ENCODE measurements at places on chromosomes 5 and 9.
A peak's percentile ranks its signal among the peaks of the same experiment; 100 is the strongest.

- peak; percentile 59 for DNase-seq
Measured at GRCh38 chr9:121652021-121652837, 795 bp downstream of the DAB2IP start.

GRCh38 chr5:112064271-112064701 lies 307.3 kb upstream of the NREP start:
- no peak for DNase-seq

- DNase-seq, result peak; percentile 37
Measured at GRCh38 chr5:134267366-134268018, 41.6 kb upstream of the PPP2CA start.

DNA sequence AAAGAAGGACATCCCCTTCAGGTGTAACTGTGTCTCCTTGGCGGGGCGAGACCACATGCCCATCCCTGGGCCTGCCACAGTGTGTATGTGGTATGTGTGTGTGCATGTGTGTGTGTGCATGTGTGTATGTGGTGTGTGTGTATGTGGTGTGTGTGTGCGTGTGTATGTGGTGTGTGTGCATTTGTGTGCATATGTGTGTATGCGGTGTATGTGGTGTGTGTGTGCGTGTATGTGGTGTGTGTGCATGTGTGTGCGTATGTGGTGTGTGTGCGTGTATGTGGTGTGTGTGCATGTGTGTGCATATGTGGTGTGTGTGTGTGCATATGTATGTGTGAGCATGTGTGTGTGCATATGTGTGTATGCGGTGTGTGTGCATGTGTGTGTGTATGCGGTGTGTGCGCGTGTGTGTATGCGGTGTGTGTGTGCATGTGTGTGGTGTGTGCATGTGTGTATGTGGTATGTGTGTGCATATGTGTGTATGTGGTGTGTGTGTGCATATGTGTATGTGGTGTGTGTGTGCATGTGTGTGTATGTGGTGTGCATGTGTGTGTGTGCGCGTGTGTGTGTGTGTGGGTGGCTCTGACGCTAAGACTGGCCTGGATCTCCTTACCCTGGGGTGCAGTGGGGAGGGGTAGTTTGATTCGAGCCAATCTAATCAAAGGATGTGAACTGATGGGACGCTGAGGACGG lies 107.9 kb upstream of the RAPGEF1 start:
- DNase-seq, result no peak

DNA sequence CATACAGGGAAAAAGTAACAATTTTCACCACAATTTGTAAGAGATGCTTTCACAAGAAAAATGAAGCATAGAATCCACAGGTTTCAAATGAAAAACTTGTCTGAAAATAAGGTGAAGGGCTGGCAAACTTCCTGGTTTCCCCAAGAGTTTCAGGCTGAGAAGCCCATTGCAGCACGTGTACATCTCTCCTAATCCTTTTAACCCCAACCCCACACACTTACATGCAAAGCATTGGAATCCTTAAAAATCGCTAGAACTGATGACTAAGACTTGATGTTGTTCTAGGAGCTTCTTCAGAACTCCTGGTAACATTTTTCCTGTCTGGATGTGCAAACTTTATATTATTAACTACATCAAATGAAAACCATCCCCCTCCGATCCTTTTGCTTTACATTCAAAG lies 317.8 kb upstream of the RGMB start:
- DNase-seq, result peak; percentile 41

GRCh38 chr9:122372856-122373845 lies 2.3 kb downstream of the PTGS1 start:
- DNase-seq, result no peak

DNA sequence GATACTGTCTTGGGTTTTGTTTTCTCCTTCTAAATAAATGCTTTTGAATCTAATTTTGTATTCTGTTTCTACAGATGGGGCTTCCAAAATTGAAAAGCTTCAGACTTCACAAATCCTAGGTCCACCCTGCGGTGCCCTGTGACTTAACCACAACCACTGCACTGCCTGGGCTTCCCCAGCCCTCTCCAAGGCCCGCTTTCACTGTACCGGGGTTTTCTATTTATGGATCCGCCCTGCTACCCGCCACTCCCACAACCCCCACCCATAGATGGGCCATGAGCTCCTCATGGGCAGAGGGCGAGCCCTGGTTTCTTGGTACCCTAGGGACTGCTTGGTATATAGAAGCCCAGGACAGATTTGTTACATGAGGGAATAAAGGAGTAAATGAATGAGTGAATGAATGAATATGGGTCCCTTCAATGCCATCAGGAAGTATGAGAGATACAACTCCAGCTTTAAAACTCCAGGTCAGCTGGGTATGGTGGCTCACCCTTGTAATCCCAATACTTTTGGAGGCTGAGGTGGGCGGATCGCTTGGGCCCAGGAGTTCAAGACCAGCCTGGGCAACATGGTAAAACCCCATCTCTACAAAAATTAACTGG lies 39.8 kb upstream of the NEK6 start:
- no peak for DNase-seq

- DNase-seq, result peak; percentile 65
Measured at GRCh38 chr9:137435980-137436760, 5.0 kb downstream of the ENTPD8 start.

DNA sequence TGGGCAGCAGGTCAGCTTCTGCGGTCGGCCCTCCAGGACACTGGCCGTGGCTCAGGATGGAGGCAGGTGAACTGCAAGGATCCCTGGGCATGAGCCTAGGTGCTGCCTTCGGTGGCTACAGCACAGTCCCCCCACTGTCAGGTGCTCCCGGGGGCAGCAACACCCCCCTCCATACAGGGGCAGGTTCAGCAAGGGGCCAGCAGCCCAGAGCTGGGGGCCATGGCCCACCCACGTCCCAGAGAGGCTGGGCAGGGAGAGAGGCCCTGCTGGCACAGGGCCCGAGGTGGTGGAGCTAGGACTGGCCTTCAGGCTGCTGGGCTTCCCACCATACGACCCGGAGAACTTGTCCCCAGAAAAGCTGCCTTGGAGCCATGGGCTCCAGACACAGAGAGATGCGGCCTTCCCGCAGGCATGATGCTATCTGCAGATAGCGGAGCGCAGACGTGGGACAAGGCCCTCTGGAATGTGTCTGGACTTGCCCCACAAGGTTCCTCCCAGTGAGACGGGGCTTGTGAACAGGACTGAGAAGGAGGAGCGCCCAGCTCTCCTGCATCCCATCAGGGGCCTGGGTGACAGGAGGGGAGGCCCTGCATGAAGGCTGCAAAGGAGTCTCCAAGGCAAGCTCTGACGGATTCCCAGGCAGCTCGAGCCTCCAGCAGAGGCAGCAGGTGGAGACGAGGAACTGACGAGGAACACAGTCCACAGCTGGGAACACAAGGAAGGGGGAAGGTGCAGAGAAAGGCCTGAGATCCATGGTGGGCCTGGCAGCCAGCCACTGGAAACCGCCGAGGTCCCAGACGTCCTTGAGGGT lies 111.1 kb downstream of the VAV2 start:
- peak; percentile 84 for DNase-seq

- DNase-seq, result peak; percentile 6
Measured at GRCh38 chr5:115977096-115977495, 14.8 kb downstream of the LVRN start.

GRCh38 chr5:125847561-125847960 lies 575.6 kb upstream of the GRAMD2B start:
- DNase-seq, result no peak

- DNase-seq, result peak; percentile 5
Measured at GRCh38 chr5:144273232-144274027, 102.8 kb downstream of the KCTD16 start.

GRCh38 chr5:133828722-133829121 lies 139.7 kb downstream of the C5orf15 start:
- DNase-seq, result no peak

DNA sequence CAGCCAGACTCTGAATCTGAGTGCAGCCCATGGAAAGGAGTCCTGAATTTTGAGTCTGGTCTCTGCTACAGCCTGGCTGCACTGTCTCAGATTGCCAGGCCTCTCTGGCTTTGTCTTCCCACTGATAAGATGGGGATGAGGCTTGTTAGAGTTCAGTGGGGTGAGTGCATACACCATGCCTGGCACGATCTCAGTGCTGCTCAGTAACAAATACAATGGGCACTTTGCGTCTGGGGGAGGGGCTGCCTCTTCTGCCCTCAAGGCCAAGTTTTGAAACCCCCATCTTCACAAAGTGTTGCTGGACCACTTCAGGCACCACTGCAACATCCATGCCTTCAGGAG lies 49.0 kb downstream of the PPARGC1B start:
- DNase-seq, result no peak

GRCh38 chr9:119278171-119278570 lies 91.1 kb downstream of the BRINP1 start:
- DNase-seq, result no peak

DNA sequence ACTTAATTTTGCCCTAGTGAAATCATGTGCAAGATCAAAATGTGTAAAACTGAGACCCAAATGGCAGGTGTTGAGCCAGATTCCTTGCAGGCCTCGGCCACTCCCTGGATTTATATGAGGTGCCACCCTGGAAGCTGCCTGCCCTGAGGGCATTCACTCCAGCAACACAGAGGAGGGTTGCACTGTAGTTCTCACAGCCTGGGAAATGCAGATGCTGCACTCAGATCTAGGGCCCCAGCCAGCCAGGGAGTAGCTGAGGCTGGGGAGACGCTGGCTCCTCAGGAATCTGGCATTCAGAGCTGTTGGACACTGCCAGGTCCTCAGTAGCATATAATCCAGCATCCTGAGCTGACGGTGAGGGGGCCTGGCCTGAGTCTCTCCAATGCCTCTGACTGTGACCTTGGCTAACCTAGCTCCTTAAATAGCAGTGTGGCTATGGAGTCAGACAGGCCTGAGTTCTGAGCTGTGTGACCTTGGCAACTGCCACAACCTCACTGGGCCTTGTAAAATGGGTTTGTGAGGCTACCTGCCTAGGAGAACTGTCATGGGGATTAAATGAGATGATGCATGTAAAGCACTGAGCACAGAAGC lies 8.7 kb downstream of the KCNMB1 start:
- DNase-seq, result no peak

DNA sequence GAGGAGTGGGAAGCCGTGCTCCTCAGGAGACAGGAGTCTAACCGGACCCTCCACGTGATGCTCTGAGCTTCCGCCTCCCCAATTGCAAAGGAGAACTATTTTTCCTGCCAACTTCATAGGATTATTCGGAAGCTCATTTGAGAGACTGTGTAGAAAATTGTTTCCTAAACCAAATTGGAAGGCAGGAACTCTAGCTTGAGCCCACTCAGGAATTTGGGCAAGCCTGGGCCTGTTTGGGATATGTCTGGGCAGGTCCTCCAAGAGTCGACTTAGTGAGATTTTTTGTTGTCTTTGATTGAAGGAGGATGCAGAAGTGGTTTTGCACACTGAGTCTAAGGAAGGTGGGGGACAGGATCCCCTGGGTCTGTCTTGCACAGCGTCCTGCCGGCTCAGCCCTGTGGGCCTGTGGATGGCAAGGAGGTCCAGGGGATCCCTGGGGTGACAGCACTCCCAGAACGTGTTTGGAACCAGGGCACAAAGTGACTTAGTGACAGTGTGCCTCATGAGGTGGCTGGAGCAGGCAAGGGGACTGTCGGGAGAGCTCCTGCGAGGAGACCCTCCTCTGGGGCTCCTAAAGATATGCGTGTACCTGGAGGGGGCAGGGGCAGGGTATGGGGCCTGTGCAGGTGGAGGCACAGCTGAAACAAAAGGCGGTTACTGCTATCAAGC lies 283.3 kb downstream of the NSG2 start:
- DNase-seq, result no peak

GRCh38 chr9:121323449-121324151 lies 46.5 kb downstream of the STOM start:
- no peak for DNase-seq
